Right cardiac atrium (tissue), 5 donors: ENCODE measurements at places on chromosomes 16 and 17. TPM values are rescaled to one million over a fixed set of nuclear protein-coding genes. Genes with fewer than 3 reads are reported as not detected.
A peak's percentile ranks its signal among the peaks of the same experiment; 100 is the strongest.

- DNase-seq, result peak; percentile 97
Observed at GRCh38 chr17:76072148-76072858, at the start of gene SRP68. Gene SRP68, minus strand, starts transcription at chr17:76072517. Its CDS starts 26 bp downstream, at chr17:76072491.

- DNase-seq, result no peak
Observed at GRCh38 chr17:36728030-36728991, 126.9 kb downstream of the MRM1 start.

GRCh38 chr17:77459018-77459755 is 318.4 kb downstream of the SEC14L1 start:
- DNase-seq, result peak; percentile 58

GRCh38 chr16:85819771-85820170 is 20.3 kb downstream of the COX4I1 start:
- DNase-seq, result no peak

- DNase-seq, result no peak
Observed at GRCh38 chr16:1007284-1007850, 25.8 kb downstream of the SOX8 start.

- no peak for DNase-seq
Observed at GRCh38 chr16:29011851-29012250, 27.0 kb downstream of the LAT start.

GRCh38 chr17:83122834-83123233 is 43.4 kb downstream of the METRNL start:
- peak; percentile 44 for DNase-seq

- DNase-seq, result peak; percentile 68
Observed at GRCh38 chr17:19000531-19001325, 3.8 kb downstream of the FAM83G start.

DNA sequence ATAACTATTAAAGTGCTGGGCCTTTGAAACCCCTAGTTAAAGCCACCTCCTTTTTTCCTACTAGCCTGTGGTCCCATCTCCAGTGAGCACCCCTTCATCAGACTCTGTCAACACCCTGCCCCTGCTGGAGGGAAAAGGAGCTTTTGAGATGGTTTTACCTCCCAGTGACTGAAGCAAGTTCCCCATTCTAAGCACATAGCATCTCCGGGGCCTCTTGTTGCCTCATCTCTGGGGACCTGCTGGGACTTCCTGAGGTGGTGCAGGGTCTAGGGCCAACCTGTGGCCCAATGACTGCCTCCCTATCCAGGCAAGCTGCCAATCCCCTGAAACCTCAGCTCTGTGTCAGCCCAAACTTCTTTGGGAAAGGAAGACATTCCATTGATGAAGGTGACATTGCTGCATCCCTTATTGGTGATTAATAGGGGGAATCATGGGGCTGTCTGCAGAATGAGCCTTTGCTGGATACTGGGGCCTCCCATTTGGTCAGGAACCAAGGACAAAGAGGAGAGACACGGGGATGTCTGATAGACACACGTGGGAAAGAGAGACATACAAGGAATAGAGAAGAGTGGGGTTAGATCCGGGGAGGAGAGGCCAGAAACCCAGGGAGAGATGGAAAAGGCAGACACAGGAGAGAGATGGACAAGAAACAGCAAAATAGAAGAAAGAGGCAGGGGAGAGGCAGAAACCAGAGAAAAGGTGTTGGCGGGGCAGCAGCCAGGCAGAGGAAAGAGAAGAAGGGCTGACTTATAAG is 2.4 kb downstream of the C1QL1 start:
- DNase-seq, result no peak

- no peak for DNase-seq
Observed at GRCh38 chr16:12515746-12516145, 287.9 kb downstream of the CPPED1 start.

DNA sequence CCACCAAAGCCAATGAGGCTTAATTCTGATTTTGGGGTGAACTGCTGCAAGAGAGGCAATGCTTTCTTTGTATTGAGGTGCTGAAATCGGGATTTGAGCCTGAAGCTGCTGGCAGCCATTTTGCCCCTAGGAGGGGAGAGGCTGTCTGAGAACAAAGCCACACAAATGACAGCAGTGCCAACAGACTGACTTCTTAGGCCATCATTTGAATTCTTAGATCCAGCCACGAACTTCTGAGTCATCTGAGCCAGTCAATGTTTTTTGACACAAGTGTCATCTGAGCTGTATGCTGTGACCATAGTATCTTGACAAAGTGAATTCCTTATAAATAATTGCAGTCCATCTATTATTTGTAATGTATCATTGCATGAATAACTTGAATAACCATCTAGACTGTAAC is 29.0 kb downstream of the HYDIN start:
- DNase-seq, result no peak

- DNase-seq, result no peak
Observed at GRCh38 chr17:65455972-65456343, 105.5 kb downstream of the AXIN2 start.

DNA sequence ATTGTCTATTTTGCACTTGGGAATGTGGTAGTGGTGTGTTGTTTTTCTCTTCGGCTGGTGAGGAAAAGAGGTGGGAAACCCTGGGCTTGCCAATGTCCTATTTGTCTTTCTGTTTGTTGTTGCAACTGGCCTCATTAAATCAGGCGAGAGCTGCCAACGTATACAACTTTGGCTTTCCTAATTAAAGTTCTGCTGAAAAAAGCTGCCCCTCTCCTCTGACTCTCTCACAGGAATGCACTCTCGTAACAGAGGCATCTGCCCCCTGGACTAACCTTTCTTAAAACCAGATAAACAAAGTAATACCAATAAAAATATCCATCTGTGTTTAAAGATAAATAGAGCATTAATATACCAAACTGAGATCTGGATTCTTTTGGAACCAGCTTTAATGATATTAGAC is 7.8 kb downstream of the CDRT15 start:
- DNase-seq, result no peak

GRCh38 chr17:38600906-38601305 is 4.8 kb downstream of the SRCIN1 start:
- DNase-seq, result no peak

DNA sequence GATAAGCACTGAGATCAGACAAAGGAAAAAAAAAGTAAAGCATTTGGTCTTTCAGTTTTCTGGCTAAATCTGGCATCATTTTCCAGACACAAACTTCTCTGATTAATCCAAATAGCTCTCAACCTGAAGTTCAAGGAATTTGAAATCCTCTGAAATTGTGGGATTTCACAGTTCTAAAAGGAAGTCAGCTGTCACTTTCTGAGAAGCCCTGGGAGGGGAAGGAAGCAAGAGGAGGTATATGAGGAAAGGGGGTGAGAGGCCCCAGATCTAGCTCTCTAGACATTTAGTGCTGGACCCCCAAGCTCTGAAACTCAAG is 17.5 kb upstream of the HOXB9 start:
- no peak for DNase-seq

DNA sequence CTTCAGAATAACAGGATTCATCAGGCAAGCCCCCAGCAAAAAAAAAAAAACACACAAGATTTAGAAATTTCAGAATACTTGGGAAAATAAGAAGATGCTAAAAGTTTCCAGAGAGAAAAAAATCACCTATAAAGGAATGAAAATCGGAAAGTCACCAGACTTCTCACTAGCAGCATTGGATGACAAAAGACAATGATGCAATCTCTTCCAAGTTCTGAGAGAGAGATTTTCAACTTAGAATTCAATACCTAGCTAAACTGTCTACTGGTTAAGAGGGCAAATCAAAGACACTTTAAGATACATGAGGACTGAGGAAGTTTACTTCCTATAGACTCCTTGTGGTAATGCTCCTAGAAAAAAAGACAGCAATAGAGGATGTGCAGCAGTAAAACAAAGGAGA is 23.9 kb upstream of the TNS4 start:
- DNase-seq, result no peak

- DNase-seq, result no peak
Observed at GRCh38 chr17:58217766-58218165, 1.3 kb downstream of the MKS1 start.

- DNase-seq, result peak; percentile 90
Observed at GRCh38 chr16:31202414-31203375, at the start of gene PYCARD. Gene PYCARD, minus strand, starts transcription at chr16:31202760. Its CDS starts 70 bp downstream, at chr16:31202690.

DNA sequence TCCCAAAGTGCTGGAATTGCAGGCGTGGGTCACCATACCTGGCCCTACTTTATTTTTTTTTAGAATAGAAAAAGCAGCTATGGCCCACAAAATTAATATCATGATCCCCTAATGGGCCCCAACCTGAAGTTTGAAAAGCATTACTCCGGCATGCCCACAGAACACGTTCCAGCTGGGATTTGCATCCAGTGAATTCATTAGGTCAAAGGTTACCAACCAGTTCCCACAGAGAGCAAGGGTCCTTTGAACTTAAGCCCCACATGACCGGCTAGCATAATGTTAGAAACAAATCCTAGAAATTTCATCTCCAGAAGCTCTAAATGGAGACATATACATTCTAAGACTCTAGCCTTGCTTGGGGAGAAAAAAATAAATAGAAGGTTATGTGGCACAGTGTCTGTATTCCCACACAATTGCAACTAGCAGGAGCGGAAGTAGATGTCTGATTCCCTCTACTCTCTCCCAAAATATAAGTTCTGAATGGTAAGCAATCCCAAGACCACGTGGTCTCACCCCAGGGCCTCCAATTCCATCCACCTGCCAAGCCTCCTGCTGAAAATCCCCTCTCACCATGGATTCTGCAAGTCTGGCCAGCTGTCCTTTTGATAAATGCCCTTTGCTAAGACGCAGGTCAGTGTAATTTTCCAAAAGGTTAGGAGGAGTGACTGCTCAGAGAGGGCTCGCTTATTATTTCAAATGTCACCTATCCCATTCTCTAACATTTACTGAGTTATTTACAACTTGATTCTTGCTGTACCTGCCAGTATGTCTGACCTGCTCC is 395.8 kb downstream of the NPIPA8 start:
- no peak for DNase-seq

- DNase-seq, result no peak
Observed at GRCh38 chr16:64983963-64984362, 137.9 kb downstream of the CDH11 start.

DNA sequence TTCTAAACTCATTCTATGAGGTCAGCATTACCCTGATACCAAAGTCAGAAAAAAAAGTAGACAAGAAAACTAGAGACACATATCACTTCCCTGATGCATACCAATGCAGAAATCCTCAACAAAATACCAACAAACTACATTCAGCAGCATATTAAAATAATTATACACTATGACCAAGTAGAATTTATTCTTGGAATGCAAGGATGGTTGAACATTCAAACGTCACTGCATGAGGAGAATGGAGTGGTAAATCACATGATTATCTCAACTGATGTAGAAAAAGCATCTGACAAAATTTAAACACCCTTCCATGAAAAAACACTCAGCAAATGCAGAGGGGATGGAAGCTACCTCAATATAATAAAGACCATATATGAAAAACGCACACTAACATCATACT is 155.0 kb upstream of the KCNJ18 start:
- no peak for DNase-seq

DNA sequence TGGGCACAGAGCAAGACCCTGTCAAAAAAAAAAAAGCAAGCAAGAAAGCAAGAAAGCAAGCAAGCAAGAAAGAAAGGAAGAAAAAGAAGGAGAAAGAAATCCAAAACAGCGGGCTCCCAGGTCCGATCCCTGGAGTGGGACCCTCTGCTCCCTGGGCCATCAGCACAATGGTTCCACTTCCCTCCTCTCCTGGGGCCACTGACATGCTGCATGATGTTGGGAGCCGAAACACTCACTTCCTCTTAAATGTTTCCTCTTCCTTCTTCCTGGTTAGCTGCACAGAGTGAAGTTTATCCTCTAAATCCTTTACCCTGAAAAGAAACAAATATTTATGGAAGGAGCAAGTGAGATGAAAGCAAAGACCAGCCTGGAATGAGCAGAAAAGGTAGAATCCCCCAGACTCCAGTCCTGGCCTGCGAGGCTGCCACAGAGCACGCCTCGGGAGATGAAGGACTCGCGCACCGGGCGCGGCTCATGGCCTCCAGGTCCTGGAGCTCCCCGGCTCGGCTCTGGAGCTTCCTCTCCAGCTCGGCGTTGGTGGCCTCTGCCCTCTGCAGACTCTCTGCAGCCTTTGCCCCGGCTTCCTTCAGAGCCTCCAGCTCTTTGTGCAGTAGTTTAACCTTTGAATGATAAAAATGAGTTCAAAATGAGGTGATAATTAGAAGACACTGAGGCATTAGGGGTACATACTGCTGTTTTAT is 19.0 kb downstream of the CCDC57 start:
- no peak for DNase-seq

- DNase-seq, result no peak
Observed at GRCh38 chr17:7213895-7214299, 5.7 kb downstream of the DLG4 start.

GRCh38 chr17:51590071-51590656 is 329.8 kb downstream of the UTP18 start:
- DNase-seq, result no peak

DNA sequence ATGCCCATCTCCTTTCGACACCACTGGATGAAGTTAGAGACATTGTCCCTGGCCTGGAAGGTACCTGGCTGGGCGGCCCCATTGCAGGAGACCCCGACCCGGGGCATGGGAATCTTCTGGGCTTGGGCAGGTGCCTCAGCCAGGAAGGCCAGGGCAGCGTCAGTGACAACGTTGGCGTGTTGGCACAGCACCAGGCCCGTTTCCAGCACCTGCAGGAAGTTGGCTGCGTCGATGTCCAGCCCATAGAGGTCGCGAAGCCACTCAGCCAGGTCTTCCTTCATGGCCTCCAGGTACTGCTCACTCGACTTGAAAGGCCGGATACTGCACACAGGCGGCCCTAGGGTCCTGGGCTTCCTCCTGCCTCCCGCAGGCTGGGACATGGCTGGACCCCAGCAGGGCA is 568 bp downstream of the GAS2L2 start:
- no peak for DNase-seq

GRCh38 chr17:59357219-59357697 is 25.8 kb downstream of the YPEL2 start:
- DNase-seq, result no peak

- DNase-seq, result no peak
Observed at GRCh38 chr17:7215136-7215638, 4.4 kb downstream of the DLG4 start.

DNA sequence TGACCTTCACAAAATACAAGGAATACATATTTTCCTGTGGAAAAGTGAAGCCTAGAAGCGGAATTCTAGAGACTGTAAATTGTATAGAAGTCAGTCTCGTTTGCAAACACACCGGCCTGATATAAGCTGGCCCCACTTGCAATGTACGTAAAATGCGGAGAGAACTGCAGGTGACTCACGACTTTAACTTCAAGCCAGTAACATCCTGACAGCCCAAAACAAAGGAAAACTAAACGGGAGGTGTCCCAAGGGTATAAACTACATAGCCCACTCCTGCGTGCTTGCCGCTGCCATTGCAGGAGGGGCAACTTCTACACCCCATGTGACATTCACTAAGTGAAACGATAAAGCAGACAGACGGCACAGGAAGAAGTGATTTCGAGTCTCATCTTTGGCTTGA is 101.6 kb downstream of the CYTH1 start:
- no peak for DNase-seq

Gene HBA2
- polyA plus RNA-seq, result 5.2 TPM

Gene SLC25A11
- polyA plus RNA-seq, result 200 TPM

Gene PDILT
- polyA plus RNA-seq, result not detected

Gene NKIRAS2
- polyA plus RNA-seq, result 53.9 TPM

Gene C16orf46
- polyA plus RNA-seq, result 0.52 TPM

Gene BCL6B
- polyA plus RNA-seq, result 6.9 TPM

Gene SLC35G6
- polyA plus RNA-seq, result not detected

Gene ATP2A3
- 7.9 TPM for polyA plus RNA-seq

Gene HSF5
- polyA plus RNA-seq, result 0.02 TPM

Gene HEATR9
- not detected for polyA plus RNA-seq
